Activated CD4-positive, alpha-beta T cell treated with anti-CD3 and anti-CD28 coated beads, Interleukin-2, amount 50 U/mL, for 24 hours (primary cell): ENCODE measurements at places on chromosomes 3 and 15.
A peak's percentile ranks its signal among the peaks of the same experiment; 100 is the strongest.

GRCh38 chr15:26887926-26888666, 21.2 kb downstream of the GABRA5 start:
- no peak for DNase-seq

DNA sequence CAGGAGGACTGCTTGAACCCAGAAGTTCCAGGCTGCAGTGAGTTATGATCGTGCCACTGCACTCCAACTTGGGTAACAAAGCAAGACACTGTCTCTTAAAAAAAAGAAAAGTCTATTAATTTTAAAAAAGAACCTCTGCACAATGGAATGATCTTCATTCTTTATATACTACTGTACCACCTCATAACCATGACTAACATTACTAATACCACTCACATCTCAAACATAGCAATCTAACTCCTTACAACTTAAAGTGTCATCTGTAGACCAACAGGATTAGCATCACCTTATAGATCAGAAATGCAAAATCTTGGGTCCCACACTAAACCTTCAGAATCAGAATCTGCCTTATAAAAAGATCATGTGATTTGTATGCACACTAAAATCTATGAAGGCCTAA, 48.8 kb upstream of the MAP4 start:
- DNase-seq: no peak

GRCh38 chr3:43872901-43873300, 182.2 kb downstream of the ABHD5 start:
- no peak for DNase-seq

- peak; percentile 37 for DNase-seq
These were observed 40.9 kb upstream of the IDH2 start for GRCh38 chr15:90143166-90143655.

DNA sequence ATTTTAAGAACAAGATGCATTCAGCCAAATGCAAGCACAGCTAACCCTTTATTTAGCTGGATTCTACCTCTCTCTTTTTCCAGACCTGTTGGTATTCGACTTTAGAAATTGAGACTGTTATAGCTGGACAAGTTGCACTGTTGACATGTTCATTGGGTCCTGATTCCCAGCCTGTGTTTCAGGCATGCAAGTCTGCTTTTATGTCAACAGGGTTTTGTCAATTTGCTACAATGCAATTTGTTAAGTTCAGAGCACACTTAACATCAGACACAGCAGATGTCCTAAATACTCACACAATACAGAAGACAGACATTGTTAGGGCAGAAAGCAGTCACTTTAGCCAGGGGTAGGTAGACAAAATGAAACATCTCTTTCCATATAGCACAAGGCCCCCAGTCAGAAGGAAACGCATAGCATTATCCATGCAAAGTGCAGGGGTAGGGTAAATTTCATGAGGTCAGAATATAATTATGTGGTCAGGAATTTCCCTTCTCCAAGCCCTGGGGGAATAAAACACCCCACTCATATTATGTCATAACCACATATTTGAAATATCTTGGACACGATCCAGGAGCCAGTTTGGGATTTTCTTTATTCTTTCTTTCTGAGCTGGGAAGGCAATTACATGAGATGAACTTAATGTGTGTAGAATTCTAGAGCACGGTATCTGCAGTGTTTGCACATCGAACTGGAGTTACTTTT, 504.1 kb downstream of the NTRK3 start:
- DNase-seq: no peak

DNA sequence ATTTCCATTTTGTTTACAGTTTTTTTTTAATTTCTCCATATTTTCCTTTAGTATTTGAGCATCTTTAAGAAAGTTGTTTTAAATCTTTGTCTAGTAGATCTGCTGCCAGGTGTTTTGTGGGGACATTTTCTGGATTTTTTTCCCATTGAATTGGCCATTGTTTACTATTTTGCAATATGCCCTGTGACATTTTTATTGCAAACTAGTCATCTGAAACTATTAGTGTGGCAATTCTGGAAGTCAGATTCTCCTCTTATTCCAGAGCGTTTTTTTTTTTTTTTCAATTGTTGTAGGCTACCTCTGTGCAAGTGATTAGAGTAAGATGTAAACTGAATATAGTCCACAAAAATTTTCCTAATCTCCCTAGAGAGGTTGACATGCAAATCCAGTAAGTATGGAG, 334.2 kb downstream of the PYDC2 start:
- DNase-seq: no peak

DNA sequence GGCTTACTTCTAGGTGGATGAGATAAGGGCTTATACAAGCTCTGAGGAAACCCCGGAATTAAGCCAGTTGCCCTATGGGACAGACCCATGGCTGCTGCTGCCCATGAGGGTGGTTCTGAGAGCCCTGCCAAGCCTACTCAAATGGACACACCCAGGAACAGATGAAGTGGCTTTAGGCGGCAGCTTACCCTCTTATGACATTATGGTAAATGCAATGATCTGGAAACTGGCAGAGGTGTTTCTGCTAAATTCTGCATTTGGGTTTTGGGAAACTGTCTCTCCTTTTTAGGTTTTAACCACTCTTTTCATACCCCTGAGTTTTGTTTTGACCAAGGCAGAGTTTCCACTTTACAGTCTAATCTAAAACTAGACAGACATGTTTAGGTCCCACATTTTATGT, 9.0 kb upstream of the ZBED2 start:
- no peak for DNase-seq

GRCh38 chr3:82081351-82081750, 319.9 kb upstream of the GBE1 start:
- no peak for DNase-seq

GRCh38 chr3:13004376-13004775, 68.9 kb downstream of the IQSEC1 start:
- DNase-seq: no peak

GRCh38 chr3:193590088-193590856, 2.7 kb upstream of the OPA1 start:
- DNase-seq: no peak

- DNase-seq: no peak
These were observed 98.9 kb upstream of the CHL1 start for GRCh38 chr3:97417-98258.

GRCh38 chr3:145133281-145133680, 1027.7 kb downstream of the PLOD2 start:
- DNase-seq: no peak

GRCh38 chr3:133384331-133385027, 15.4 kb upstream of the BFSP2 start:
- no peak for DNase-seq
